Cortex of kidney (tissue), 1 donor: ENCODE measurements at places on chromosomes 16 and 17.

GRCh38 chr16:13397126-13397525, 495.7 kb downstream of the SHISA9 start:
- DNase-seq: no peak

DNA sequence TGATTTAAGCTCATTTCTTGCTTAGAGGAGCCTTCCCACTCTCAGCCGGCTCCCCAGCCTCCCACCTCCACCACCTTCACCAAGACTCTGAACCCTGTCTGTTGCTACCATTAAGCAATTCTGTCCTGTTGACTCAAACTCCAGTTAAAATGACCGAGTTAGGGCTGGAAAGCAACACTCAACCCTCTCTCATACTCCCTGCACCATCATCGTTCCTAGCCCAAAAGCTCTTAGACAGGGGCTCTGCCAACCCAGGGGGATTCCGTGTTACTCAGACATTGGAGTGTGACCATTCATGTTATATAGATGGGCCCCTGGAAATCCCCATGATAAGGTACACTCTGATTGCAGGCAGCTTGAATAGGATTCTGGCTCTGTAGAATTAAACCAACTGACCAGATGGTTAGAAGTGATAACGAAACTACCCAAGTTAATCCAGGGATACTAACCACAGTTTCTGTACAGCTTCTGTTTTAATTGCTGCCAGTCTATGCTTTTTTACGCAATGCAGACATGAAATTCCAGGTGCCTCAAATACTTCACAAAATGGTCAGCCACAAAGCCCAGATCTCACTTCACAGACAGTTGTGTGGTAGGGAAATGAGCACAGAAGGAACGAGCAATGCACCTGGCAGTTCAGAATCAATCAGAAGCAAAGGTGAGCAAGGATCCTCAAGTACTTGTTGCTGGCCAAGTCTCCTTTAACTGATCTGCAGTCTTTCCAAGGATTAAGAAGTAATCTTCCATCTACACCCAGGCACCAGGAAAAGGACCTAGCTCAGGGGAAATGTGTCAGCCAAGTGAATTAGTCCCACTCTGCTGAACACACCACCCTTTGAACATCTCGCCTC, 2.1 kb downstream of the SSTR2 start:
- DNase-seq: no peak

- DNase-seq: no peak
Measured at GRCh38 chr17:1977583-1978395, 47.3 kb downstream of the RTN4RL1 start.

GRCh38 chr17:57006040-57006439, 28.1 kb downstream of the SCPEP1 start:
- DNase-seq: no peak

GRCh38 chr16:24977678-24978075, 37.5 kb downstream of the ARHGAP17 start:
- no peak for DNase-seq

- no peak for DNase-seq
Measured at GRCh38 chr17:70369391-70369790, 200.1 kb downstream of the KCNJ2 start.

DNA sequence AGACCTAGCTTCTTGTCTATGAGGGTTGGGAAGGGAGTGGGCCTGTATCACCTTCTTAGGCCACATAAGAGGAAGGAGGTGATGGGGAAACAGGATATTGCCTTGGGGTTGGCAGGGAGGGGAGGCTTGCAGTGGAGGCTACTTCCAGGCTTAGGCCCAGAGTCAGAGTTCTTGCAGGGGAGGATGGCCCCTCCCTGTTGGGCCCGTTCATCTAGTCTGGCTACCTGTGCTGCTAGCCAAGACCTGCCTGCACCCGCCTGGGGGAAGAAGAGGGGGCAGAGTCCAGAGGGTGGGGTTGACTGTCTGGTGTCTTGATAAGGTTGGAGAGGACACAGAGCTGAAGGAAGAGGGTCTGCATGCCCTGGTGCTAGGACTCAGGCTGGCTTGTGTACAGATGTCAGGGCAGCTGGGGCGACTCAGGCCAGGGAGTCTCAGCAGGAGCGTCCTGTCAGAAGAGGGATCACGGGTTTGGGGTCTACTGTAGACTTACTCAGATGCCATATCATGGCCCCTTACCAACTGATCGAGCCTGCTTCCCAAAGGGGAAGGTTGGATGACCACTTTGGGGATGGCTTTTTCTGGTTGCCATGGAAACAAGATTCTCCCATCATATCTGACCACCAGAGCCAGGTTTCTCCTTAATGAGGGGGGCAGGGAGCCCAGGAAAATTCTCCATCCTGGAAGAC, 5.3 kb downstream of the KDM6B start:
- DNase-seq: no peak

GRCh38 chr16:78291604-78292003, 192.2 kb downstream of the WWOX start:
- no peak for DNase-seq

GRCh38 chr16:88754109-88754911, 30.7 kb downstream of the PIEZO1 start:
- DNase-seq: no peak

GRCh38 chr17:17087424-17088015, 45.3 kb downstream of the MPRIP start:
- DNase-seq: no peak

DNA sequence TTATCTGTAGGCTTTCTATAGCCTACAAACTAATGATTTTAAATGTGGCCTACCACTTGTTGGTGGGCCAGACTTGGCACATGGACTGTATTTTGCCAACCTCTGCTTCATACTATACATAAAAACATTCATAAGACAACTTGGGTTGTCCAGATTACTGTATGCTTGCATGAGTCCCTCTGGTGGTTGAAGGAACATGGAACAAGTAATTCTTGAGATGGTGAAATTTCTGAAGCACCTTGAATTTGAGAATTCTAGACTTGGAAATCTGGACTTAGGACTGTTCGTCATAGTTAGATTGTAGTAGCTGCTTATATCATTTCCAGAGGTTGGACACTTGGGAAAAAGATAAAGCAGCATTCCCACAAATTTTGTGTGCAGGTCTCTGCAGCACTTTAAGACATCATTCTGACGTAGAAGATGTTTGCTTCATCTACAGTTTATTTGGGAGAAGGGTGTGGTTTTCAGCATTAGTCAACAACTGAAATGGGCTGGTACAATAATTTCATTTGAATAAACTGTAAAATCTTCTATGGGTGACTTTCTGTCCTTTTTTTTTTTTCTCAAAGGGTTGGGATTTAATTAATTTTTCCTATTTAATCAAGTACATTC, 31.2 kb downstream of the NFATC3 start:
- DNase-seq: no peak

DNA sequence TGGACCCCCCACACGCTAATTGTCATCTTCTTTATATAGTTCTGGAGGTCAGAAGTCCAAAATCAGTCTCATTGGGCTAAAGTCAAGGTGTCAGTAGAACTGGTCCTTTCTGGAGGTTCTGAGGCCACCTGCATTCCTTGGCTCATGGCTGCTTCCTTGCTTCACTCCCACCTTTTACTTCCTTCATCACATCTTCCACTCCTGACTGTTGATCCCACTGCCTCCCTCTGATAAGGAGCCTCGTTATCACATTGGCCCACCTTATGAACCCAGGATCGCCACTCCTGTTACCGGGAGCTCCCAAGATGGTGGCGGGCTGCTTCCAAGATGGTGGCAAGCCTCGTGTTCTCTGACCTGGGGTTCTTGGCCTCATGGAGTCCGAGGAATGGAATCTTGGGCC, 83.0 kb downstream of the CDC27 start:
- no peak for DNase-seq

DNA sequence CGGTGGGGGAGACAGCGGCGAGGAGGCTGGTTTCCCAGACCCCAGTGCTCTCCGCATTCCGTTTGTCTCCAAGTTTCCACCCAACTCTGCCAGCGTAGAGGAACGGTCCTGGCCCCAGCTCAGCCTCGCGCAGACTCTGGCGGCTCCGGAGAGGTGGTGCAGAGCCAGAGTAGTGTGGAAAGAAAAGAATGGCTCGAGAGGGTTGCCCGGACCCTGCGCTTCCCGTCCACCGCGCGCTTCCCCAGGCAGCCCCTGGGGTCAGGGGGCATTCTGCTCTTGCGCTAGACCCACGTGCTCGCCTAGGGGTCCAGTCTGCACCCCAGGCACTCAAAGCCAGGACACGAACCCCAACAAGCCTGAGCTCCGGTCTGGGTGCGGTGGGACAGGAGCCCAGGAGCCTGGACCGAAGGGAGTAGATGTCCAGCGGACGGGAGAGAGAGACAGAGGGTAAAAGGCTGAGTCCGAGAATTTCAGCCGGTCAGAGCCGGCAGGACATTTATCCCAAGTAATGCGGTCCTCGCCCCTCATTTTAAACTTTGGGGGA, 3.8 kb downstream of the PMP22 start:
- DNase-seq: no peak

DNA sequence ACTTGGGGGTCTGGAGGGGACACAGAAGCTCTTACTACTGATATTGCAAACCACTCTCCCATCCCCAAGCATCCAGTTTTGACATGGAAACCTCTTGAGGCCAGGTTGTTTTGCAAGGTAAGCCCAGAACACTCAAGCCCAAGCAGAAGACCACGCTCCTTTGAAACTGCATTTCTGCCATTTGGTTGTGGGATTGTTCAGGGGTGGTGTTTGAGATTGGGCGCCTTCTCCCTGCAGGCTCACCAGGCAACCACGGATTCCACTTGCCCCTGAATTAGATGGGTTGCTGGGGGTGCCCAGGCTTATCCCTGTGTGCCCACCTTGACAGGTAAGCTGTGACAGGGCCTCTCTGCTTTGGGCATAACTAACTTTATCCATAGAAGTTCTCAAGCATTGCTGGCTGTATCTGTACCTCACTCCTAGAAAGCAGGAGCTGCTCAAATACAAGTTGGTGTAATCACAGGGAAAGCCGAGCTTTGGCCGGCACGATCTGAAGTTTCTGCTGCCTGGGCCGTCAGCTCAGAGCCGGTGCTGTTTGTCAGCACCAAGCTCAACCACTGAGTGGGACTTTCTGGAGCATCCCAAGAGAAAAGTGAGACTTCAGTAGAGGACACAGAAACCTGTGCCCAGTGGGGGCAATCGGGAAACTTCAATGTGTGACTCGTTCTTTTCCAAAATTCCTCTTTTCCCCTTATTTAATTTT, 93.6 kb downstream of the CYLD start:
- no peak for DNase-seq

DNA sequence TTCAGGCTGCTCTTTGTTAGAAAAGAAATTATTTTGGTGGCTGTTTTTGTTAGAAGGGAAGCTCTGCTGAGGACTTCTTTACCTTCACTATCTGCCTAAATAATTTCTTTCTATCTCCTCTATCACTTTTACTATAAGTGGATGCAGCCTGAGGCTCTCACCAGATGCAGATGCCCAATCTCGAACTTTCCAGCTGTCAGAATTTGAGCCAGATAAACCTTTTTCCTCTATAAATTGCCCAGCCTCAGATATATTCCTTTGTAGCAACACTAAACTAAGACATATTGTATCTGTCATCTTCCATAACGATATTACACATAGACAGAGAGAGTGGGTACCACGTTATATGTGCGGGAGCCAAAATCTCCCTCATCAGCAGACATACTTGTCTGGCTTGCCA, 15.7 kb upstream of the CDH8 start:
- no peak for DNase-seq

GRCh38 chr17:5467416-5467815, 1.4 kb downstream of the DHX33 start:
- no peak for DNase-seq

- DNase-seq: no peak
Measured at GRCh38 chr17:83196366-83196765, 117.0 kb downstream of the METRNL start.

GRCh38 chr17:56934280-56934679, 20.4 kb upstream of the TRIM25 start:
- no peak for DNase-seq

DNA sequence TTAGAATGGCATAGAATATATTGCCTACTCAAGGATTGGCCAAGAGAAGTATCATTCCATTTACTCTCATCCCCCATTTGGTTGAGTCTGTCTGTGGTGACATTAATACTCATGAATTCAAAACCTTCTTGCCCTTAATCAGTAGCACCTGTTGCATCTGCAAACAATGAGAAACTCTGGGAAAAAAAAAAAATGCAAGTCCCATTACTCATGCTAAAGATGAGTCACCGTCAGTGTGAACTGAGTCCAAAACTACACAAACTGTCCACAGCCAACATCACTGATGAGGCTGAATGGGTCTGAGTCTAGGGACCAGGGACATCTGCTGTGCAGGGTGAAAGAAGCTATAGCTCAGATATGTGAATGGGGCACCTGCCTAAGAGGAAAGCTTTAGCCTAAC, 96.9 kb upstream of the ADAMTS18 start:
- DNase-seq: no peak

- no peak for DNase-seq
Measured at GRCh38 chr16:4465977-4466779, 8.2 kb downstream of the NMRAL1 start.

DNA sequence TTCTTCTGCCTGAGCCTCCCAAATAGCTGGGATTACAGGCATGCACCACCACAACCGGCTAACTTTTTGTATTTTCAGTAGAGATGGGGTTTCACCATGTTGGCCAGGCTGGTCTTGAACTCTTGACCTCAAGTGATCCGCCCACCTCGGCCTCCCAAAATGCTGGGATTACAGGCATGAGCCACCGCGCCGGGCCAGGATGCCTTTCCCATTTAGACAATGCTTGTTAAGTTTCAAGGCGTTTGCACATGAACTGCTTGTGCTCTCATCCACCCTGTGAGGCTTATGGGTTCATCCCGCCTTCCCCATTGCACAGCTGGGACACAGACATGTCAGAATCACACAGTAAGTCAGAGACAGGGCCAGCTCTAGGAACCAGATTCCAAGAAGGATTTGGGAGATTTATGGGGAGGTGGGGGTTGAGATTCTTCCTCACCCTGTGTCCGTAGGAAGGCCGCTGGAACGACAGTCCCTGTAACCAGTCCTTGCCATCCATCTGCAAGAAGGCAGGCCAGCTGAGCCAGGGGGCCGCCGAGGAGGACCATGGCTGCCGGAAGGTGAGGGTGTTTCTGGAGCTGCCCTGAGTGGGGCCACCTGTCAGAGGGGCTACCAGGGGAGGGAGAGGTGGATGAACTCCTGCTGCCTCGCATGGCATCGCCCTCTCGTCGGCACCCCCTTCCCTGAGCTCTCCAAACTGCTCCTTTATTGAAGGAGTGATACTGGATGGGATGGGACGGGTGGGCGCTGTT, 46.3 kb downstream of the MRC2 start:
- no peak for DNase-seq

- DNase-seq: no peak
Measured at GRCh38 chr16:88479793-88480760, 27.0 kb downstream of the ZFPM1 start.

- DNase-seq: no peak
Measured at GRCh38 chr17:17515934-17516930, 20.0 kb upstream of the RASD1 start.

- DNase-seq: no peak
Measured at GRCh38 chr16:26365161-26365940, 673.6 kb downstream of the HS3ST4 start.

- DNase-seq: no peak
Measured at GRCh38 chr17:77072670-77073069, 68.1 kb upstream of the SEC14L1 start.

DNA sequence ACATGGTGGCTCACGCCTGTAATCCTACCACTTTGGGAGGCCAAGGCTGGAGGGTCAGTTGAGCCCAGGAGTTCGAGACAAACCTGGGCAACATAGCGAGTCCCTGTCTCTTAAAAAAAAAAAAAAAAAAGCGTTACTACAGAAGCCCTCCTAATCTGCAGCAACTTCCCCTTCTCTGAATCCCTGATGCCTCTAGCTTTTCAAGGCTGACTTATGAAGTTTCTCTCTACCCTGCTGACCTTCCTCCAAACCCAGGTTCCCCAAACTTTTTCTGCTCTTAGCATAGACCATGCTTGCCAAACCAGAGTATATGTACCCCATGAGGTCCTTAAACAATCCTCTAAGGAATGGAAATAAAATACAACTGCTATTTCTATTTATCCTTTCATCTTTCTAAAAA, 16.4 kb downstream of the LYRM1 start:
- DNase-seq: no peak
